ENCODE measurements at places on chromosomes 13 and 19.

DNA sequence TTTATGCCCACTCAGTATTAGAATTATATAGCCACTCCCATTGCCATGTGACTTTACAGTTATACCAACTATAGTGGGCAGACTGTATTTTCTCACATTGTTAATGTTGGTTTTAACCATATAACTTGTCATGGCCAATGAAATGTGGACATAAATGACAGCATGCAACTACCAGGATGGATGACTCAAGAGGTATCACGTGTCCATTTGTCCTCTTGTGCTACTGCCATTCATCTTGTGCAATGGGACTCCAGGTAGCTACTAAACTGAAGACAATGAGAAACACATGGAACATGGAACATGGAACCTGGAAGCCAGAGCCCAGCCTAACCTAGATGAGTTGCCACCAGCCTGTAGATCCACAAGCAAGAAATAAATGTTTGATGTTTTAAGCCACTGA is 242.7 kb upstream of the IPO5 start:
- DNase-seq: no peak

GRCh38 chr13:52950436-52950956 is 78.1 kb upstream of the OLFM4 start:
- no peak for DNase-seq

DNA sequence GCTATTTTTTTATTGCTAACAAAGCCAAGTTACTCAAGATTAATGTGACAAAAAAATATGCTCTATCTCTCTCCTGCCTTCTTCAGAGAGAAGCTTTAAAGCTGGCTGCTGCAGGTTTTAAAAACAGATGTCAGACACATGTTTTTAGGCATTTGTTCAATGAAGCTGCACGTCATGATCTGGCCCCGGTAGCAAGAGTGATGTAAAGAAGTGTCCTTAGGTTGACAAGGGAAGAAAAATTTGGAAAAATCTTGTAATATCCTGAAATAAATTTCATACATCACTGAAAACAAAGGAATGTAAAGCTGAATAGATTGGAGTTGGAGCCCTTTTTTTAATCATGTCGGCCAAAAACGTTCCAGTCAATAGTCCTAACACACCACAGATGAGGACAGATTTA is 531.4 kb upstream of the NBEA start:
- no peak for DNase-seq

- no peak for DNase-seq
These were observed 1.0 kb downstream of the USE1 start for GRCh38 chr19:17216058-17216670.

DNA sequence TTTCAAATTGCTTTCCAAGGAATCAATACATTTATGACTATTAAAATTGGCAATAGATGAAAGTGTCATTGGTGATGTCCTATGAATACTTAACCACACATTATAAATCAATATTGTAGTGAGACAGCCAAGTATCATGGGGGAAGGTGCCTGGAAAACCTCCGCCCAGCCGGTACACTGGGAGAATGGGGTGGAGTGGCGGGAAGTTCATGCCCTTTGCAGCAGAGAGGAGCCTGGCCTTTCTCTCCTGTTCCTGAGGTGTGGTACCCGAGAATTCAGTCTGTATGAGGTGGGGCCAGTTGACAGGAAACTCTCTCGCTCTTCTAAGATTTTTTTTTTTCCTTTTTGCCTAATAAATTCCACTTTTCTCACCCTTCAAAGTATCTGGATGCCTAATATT is 25.4 kb upstream of the ABCC4 start:
- no peak for DNase-seq

- no peak for DNase-seq
These were observed 290.1 kb downstream of the DCLK1 start for GRCh38 chr13:35841060-35841521.

GRCh38 chr19:12880551-12881171 is 588 bp downstream of the DNASE2 start:
- DNase-seq: peak; percentile 23

GRCh38 chr13:32802159-32802558 is 214.1 kb upstream of the KL start:
- no peak for DNase-seq

GRCh38 chr13:32142956-32143375 is 111.4 kb downstream of the FRY start:
- DNase-seq: peak; percentile 84

- DNase-seq: no peak
These were observed 9.6 kb downstream of the ZIC2 start for GRCh38 chr13:99991013-99991827.

- no peak for DNase-seq
These were observed 1338.1 kb upstream of the SLC10A2 start for GRCh38 chr13:104404325-104404724.

- peak; percentile 74 for DNase-seq
These were observed 50.3 kb upstream of the ANKRD10 start for GRCh38 chr13:110965038-110965754.

GRCh38 chr13:103004661-103005345 is 61.4 kb downstream of the SLC10A2 start:
- no peak for DNase-seq

DNA sequence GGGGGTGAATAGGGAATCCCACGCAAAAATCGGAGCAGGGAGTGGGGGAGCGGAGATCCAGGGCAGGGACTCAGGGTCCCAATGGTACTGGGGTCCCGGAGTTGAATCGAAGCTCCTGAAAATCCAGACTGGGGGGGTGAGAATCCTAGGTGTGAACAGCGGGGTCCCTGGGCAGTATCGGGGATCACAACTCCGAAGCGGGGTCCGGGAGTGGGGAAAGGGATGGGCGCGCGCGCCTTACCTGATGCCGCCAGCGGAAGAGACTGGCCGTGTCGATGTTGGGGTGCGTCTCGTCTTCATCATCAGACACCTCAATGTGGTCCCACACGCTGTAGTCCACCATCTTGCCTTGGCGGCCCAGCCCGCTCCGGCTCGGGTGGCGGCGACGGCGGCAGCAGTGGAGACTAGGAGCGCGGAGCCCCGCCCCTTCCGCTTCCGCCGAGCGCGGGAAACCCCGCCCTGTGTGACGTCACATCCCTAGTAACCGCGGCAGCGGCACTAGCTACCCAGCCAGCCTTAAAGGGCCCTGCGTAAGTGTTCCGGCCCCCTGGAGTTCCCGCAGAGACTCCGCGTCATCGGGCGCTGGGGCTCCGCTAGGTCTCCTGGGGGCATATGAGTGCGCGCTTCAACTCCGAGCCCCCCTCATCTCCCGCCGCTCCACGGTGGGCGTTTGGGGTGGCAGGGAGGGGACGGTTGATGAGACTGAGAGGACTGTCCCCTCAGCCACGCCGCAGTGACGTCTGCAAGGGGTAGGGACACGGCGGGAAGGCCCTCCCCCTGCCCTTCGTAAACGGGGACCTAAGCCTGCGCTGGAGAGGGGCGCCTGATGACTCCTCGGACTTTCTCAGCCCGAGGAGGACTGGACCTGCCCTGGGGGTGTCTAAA is at the start of gene CDC37:
Gene CDC37, minus strand, starts transcription at position 406 of the 885 bp plus-strand sequence. Its CDS starts 63 bp downstream, at position 343.
- peak; percentile 96 for DNase-seq

DNA sequence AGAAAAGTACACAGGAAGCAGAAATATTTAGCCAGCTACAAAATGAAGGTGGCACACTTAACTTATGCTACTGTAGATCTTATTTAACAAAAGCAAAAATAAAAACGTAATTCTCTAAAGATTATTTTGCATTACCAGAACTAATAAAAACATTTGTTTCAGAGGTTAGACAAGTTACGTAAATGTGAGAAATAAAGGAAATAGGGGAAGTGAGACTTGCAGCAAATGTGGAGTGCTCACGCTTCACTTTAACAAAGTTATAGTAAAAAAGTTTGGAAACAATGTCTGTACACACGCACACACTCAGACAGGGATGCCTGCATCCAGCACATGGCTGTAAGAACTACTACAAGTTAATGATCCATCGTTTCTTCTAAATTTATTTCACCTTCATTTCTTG is 83.7 kb downstream of the NALCN start:
- no peak for DNase-seq

GRCh38 chr13:32911506-32911905 is 104.7 kb upstream of the KL start:
- peak; percentile 56 for DNase-seq

DNA sequence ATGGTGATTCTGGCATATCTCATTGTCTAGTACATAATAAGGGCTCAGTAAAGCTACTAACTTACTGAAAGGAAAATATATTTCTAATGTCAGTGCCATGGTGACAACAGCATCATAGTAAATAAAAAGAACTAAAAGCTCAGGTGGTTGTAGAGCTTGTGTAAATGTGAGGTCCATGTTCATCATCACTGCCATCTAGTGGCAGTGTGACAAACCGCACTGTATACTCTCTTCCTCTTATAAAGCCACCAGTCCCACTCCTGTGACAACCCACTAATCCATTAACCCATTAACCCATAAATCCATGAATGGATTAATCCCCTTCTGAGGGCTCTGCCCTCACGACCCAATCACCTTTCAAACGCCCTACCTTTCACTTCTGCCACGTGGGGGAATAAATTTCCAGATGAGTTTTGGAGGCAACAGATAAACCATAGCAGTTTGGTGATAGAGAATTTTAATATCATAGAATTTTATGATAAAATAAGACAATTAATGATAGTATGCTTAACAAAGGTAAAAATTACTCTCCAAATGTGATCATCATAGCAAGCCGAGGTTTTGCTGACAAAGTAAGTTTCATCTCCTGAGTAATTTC is 160.4 kb upstream of the SGCG start:
- peak; percentile 44 for DNase-seq

- no peak for DNase-seq
These were observed 8.3 kb upstream of the MISP start for GRCh38 chr19:742540-743075.

- no peak for DNase-seq
These were observed at the start of gene HCN2 for GRCh38 chr19:589693-590395. HCN2 (plus strand) TSS chr19:589881; CDS start chr19:589946, 65 bp downstream.

- peak; percentile 91 for DNase-seq
These were observed 12.7 kb upstream of the ZNF121 start for GRCh38 chr19:9597027-9597426.

DNA sequence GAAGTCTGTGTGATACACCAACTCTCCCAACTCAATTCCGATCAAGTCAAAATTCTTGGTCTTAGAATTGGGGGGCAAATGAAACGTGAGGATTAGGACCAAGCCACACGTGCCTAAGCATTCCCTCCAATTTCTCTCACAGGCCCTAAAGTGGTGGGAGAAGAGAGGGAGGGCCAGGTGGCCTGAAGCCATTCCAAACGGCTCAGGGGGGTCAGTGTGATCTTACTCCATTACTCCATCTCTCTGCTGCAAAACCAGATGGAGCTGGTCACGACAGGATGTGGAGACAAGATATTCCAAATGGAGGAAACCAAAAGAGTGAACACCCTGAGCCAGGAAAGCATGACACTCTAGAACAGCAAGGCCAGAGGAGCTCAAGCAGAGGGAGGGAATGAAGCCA is 195.4 kb downstream of the FOXO1 start:
- no peak for DNase-seq

DNA sequence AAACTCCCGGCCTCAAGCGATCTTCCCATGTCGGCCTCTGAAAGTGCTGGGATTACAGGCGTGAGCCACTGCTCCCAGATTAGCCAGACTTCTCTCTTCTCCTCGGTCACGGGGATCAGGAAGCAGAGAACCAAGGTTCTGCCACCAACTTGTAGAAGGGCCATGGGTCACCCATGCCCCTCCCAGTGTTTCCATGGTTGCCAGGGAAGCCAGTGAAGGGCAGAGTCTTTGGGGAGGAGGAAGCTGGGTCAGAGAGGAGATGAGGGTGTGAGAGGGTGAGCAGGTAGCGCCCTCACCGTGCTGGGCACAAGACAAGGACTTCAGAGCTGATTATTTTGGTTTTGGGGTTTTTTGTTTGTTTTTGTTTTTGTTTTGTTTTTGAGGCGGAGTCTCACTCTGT is 77.1 kb downstream of the GNG7 start:
- DNase-seq: no peak

GRCh38 chr19:53985863-53986262 is 5.6 kb upstream of the CACNG6 start:
- DNase-seq: no peak

- no peak for DNase-seq
These were observed 55.3 kb upstream of the TEX29 start for GRCh38 chr13:111265006-111265700.

- peak; percentile 44 for DNase-seq
These were observed 4.1 kb downstream of the ATP8A2 start for GRCh38 chr13:25375727-25376358.

GRCh38 chr19:12778017-12778904 is 2.9 kb upstream of the HOOK2 start:
- peak; percentile 79 for DNase-seq

GRCh38 chr13:95296326-95296925 is 4.8 kb downstream of the ABCC4 start:
- DNase-seq: no peak

- no peak for DNase-seq
These were observed 6.6 kb upstream of the WDFY2 start for GRCh38 chr13:51577690-51578089.

DNA sequence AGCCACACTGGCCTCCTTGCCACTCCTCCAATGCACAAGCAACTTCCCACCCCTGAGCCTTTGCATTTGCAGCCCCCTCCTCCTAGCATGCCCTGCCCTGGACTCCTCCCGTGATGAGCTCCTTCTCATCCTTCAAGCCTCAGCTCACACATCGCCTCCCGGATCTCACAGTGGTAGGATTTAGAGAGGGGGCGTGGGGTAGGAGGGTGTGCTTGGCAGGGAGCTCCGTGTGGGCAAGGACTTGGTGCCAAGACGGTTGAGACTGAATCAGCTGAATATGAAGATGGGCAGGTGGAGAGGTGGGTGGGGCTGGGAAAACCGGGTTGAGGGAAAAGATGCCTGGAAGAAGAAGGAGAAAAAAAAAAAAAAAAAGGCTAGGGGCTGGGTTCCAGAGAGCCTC is 48.4 kb upstream of the ZNRF4 start:
- no peak for DNase-seq

DNA sequence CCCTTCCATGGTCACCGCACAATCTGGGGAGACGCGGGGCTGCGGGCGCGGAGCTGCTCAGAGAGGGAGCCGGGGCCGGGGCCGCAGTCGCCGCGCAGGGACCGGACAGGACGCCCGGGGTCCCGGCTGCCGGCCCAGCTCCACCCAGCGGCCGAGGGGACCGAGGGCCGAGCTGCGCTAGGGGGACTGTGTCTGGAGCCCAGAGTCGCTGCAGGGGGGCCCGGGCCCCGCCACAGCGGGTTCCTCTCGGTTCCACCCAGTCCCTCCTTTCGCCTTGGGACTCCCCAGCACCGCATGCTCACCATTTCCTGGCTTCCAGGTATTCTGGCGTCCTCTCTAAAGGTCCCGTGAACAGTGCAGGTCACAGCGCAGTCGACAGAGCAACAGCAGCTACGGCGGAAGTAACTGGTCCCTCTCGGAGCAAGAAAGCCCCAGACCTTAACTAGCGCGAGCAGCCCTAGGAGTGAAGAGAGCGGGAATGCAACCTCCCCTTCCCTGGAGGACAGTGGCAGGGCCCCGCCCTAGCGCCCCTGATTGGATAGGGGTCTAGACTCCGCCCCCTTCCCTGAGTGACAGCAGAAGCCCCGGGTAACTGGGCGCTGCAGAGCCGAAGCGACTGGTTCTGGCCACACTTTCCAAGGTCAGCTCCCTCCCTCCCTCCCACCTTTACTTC is at the start of gene ZNF878:
Gene ZNF878, minus strand, starts transcription at position 465 of the 673 bp plus-strand sequence. Its CDS starts 160 bp downstream, at position 305.
- peak; percentile 96 for DNase-seq

- no peak for DNase-seq
These were observed 3.6 kb downstream of the GFY start for GRCh38 chr19:49428547-49429451.

GRCh38 chr19:47120470-47121067 is 7.0 kb upstream of the ZC3H4 start:
- DNase-seq: no peak
